GM13976 (cell line): ENCODE measurements at places on chromosomes 5 and 9.
A peak's percentile ranks its signal among the peaks of the same experiment; 100 is the strongest.

DNA sequence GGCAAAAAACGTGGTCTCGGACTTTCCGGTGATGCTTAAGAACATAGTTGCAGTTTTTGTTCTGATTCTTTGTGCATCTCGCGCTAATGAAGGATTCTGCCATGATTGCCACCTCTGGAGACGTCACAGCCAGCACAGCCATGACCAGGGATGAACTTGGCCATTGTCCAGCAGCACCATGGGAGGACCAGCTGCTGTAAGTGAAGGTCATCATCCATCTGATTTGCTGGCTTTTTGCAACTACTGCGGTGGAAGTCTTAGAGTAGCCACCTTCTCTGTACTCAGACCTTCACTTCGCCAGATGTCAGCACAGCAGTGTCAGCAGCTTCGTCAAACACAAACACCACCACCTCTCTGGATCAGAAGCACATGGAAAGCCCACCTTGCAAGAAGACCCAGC, 45.7 kb downstream of the NSUN2 start:
- no peak for DNase-seq

DNA sequence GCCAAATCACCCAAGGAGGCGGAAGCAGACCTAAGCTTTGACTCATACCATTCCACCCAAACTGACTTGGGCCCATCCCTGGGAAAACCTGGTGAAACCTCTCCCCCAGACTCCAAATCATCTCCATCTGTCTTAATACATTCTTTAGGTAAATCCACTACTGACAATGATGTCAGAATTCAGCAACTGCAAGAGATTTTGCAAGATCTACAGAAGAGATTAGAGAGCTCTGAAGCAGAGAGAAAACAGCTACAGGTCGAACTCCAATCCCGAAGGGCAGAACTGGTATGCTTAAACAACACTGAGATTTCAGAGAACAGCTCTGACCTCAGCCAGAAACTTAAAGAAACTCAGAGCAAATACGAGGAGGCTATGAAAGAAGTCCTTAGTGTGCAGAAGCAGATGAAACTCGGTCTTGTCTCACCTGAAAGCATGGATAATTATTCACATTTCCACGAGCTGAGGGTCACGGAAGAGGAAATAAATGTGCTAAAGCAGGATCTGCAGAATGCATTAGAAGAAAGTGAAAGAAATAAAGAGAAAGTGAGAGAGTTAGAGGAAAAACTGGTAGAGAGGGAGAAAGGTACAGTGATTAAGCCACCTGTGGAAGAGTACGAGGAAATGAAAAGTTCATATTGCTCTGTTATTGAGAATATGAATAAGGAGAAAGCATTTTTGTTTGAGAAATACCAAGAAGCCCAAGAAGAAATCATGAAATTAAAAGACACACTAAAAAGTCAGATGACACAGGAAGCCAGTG, 15.8 kb upstream of the TTC23L start:
- no peak for DNase-seq

DNA sequence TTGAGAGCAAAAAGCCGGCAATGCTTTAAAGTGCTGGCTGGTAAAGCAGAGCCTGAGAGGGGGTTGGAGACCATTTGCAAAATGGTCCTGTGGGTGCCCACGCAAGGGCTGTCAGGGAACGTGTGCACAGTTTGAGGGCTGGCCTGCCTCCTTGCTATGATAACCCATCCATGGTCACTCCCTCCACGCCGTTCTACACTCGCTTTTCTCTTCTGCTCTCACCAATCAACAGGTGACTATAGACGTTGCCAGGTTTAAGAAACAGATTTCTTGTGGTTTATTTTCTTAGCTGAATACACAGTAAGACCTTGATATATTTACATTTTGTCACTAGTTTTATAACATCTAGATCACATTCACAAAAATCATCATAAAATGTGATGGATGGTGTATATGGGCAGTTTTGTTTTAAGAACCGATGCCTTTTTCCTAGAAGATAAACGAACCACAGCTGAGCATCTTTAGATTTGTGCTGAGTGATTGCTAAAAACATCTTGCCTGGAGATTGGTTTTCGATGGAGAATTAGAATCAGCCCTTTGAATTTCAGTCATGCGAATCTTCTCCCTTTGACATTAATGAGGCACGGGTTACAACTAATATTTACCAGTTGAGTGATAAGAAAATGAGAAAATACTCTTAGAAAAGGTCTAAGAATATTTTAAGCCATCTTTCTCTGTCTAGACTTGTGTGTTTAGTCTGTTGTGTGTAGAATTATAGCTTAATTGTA, 13.9 kb downstream of the MAP1B start:
- no peak for DNase-seq

- peak; percentile 38 for DNase-seq
These were observed 307.7 kb downstream of the ADGRV1 start for GRCh38 chr5:90866333-90866732.

GRCh38 chr9:71644819-71645362, 123.4 kb downstream of the CEMIP2 start:
- DNase-seq = no peak

DNA sequence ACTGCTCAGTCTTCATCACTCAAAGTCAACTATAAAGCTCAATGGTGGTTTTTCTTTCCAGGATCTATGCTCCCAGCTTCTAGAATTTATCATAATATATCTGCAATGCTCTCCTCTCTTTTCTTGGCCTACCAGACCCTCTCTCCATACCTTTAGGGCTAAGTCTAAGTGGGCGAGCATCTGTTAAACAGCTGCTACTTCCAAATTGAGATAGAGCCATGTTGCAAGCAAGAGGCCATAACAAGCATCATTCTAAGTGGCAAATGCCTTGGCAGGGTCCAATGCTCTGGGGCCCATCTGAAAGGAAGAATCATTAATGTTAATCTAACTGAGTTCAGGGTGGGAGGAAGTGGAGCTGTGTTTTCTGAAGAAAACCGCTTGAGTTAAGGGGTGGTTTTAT, 324.0 kb downstream of the TLR4 start:
- no peak for DNase-seq

GRCh38 chr9:82115900-82116299, 127.3 kb downstream of the SPATA31D1 start:
- no peak for DNase-seq

DNA sequence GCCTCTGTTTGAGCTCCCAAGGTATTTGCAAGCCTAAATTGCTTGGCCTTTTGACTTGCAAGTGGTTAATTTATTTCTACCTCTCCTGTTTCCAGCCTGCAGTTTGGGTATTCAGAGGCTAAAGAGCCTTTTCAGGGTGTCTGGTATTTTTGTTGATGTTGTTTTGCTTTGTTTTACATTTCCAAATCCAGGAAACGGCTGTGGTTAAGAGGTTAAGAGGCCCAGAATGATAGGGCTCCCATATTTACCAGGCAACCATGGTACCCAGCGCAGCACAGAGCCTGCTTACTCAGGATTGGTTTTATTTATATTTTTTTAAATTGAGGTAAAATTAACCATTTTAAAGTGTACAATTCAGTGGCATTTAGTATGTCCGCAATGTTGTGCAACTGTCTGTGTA, 92.1 kb downstream of the PDZD2 start:
- no peak for DNase-seq

DNA sequence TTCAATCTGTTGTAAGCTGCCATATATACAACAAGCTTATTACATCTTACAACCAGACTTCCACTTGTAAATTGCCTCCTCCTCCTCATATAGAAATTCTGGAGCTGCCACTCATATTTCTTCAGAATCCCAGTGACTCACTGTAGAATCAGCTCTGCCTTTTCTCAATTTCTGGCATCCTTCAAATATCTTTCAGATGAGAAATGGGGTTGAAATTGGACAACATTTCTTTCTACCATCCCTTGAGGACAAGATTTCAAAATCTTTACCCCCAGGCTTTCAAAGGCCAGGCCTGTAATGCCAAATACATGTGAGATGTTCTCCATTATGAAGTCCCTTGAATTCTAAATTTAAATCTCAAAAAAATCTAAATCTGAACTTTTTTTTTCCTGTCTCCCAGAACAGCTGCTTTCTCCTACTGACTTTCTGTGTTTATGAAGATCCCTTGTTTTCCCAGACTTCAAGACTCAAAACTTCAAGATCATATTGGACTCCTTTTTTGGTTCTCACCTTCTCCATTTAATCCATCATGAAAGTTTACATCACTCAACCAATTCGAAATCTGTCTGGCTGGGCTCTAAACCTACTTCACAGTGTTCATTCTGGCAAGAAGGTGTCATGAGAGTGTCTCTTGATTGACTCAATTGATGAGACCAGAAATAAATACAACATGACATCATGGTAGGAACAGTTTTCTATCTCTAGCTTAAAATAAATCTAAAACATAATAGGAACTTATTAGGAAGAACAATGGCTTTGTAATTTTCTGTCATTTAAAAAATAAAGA, 109.8 kb downstream of the HMHB1 start:
- no peak for DNase-seq

DNA sequence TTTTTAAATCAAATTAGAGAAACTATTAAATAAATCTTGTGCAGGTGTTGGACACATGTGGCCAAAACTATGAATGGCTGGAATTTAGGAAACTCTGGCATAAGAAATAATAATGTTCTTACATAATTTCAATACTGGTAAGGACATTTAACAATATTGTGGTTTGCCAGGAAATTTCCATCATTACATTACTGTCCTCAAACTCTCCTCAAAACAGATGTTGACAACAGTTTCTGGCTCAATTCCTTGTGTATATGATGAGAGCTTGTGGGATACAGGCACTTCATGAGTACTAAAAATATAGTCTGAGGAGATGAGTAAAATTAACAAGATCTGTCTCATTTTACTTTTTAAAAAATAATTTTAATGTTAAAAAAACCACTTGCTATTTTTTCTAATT, 27.9 kb downstream of the MCTP1 start:
- no peak for DNase-seq

- DNase-seq = no peak
These were observed 42.2 kb downstream of the PTTG1 start for GRCh38 chr5:160463740-160464465.

GRCh38 chr5:169602535-169602934, 19.0 kb downstream of the SPDL1 start:
- no peak for DNase-seq

- no peak for DNase-seq
These were observed 103.8 kb downstream of the PCSK1 start for GRCh38 chr5:96329289-96329688.
